ENCODE measurements at places on chromosomes 5 and 9. TPM values are rescaled to one million over a fixed set of nuclear protein-coding genes. Genes with fewer than 3 reads are reported as not detected.

ANKS6 gene
- total RNA-seq = 10.6 TPM

PCDHGC3 gene
- not detected for total RNA-seq

STXBP1 gene
- total RNA-seq = 7.7 TPM

ZNF608 gene
- 1.1 TPM for total RNA-seq

SPRY4 gene
- total RNA-seq = 1.2 TPM

CSF2 gene
- total RNA-seq = not detected

PCDHB16 gene
- total RNA-seq = not detected

LSM11 gene
- total RNA-seq = 0.44 TPM

PCDHA9 gene
- not detected for total RNA-seq

LECT2 gene
- total RNA-seq = not detected

CDH9 gene
- total RNA-seq = not detected

LMX1B gene
- total RNA-seq = not detected

CEL gene
- total RNA-seq = 0.30 TPM

SPINK1 gene
- total RNA-seq = not detected

SV2C gene
- total RNA-seq = 0.11 TPM

PAIP1 gene
- total RNA-seq = 45.7 TPM

TAS2R1 gene
- not detected for total RNA-seq

ADCY2 gene
- not detected for total RNA-seq

MIGA2 gene
- total RNA-seq = 69.0 TPM

IL7R gene
- total RNA-seq = 287 TPM

ESM1 gene
- not detected for total RNA-seq

ZNF454 gene
- not detected for total RNA-seq

HSD17B3 gene
- 1.3 TPM for total RNA-seq

RAB3C gene
- not detected for total RNA-seq

LHFPL2 gene
- total RNA-seq = 0.57 TPM

TPPP gene
- total RNA-seq = 5.4 TPM

CCL27 gene
- total RNA-seq = not detected

WHRN gene
- total RNA-seq = 41.9 TPM

GAS1 gene
- total RNA-seq = 0.84 TPM

Measured in CD8-positive, alpha-beta T cell (primary cell).